ENCODE measurements at places on chromosomes 6 and 20.

DNA sequence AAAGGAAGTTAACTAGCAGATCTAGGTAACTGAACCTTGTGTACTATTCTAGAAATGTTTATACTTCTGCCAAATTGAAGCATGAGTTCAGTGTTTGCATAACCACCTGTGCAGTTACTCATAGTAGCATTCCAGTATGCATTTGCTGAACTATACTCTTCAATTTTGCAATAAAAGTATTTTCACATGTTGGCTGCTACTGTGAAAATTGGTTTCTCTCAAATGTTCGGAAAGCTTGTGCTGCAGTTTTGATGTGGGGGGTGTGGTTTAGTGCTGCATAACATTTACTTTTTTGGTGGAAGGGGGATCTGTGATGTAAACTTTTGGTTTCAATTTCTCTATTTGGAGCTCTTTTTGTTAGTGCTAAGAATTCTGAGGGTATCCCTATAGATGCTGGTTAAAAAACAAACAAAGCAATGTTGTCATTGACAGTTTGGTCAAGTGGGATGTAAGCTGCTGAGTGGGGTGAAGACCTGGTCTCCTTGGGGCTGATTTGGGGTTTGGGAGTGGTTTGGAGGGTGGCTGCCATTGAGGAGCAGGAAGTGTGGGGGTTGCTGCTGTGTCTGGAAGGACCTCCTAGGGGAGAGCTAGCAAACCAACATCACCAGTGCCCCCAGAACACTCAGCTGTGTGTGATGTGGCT, 87.8 kb downstream of the CARMIL1 start:
- no peak for DNase-seq

- no peak for DNase-seq
These were observed 60.1 kb upstream of the TAGAP start for GRCh38 chr6:159104931-159105330.

DNA sequence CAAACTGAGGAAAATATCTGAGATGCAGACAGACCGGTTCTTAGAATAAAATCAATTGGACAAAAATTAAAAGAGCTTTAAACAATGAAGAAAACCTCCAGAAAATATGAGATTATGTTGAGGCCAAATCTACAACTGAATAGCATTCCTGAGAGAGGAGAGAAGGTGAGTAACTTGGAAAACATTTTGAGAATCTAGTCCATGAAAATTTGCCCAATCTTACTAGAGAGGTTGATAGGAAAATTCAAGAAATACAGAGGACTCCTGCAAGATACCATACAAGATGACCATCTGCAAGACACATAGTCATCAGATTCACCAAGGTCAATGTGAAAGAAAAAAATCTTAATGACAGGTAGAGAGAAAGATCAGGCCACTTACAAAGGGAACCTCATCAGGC, 437.7 kb upstream of the ADGRB3 start:
- no peak for DNase-seq

DNA sequence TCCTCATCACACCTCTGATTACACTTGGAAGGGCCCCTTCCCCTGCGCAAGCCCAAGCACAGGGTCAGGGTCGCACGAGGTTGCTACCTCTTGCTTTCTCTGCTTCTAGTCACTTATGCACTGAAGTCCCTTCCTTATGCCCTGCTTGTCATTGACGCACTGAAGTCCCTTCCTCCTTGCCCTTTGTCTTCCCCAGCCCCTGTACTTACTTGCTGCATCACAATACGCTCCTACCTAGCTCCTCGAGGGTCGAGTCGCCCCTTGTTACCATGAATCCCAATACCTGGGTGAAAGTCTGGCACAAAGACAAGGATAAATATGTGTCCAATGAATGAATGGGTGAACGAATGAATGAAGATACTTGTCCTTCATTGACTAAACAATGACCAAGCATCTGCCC, 75.9 kb downstream of the LYRM4 start:
- DNase-seq = no peak

GRCh38 chr20:35318502-35319157, 26.4 kb upstream of the FAM83C start:
- no peak for DNase-seq

- DNase-seq = no peak
These were observed 23.5 kb upstream of the CTNNBL1 start for GRCh38 chr20:37670351-37670791.

DNA sequence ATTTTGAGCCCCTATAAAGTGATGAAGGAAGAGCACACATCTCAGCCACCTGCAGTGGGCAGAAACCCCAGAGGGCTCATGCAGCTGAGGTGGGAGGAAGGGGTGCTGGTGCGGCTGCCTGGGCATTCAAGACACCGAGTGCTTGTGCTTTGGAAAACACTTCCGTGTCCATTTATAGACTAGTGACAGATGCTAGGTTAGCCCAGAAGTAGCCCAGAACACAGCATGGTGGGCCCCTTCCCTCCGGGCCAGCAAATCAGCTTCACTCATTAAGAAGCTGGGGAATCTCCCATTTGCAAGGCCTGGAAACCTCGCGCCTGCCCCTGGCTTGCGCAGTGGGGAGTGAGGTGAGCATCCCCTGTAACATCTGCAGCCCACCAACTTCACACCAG, 12.9 kb downstream of the BEND3 start:
- DNase-seq = no peak

DNA sequence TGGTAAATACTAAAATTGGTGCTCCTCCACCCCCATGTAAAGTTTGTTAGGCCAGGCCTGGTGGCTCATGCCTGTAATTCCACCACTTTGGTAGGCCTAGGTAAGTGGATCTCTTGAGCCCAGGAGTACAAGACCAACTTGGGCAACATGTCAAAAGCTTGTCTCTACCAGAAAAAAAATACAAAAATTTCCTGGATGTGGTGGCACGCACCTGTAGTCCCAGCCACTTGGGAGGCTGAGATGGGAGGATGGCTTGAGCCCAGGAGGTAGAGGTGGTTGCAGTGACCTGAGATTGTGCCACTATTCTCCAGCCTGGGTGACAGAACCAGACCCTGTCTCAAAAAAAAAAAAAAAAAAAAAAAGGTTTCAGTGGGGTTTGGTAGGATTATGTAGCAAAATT, 41.7 kb downstream of the ITCH start:
- DNase-seq = no peak

- no peak for DNase-seq
These were observed 1.3 kb downstream of the SMIM13 start for GRCh38 chr6:11094941-11095340.

DNA sequence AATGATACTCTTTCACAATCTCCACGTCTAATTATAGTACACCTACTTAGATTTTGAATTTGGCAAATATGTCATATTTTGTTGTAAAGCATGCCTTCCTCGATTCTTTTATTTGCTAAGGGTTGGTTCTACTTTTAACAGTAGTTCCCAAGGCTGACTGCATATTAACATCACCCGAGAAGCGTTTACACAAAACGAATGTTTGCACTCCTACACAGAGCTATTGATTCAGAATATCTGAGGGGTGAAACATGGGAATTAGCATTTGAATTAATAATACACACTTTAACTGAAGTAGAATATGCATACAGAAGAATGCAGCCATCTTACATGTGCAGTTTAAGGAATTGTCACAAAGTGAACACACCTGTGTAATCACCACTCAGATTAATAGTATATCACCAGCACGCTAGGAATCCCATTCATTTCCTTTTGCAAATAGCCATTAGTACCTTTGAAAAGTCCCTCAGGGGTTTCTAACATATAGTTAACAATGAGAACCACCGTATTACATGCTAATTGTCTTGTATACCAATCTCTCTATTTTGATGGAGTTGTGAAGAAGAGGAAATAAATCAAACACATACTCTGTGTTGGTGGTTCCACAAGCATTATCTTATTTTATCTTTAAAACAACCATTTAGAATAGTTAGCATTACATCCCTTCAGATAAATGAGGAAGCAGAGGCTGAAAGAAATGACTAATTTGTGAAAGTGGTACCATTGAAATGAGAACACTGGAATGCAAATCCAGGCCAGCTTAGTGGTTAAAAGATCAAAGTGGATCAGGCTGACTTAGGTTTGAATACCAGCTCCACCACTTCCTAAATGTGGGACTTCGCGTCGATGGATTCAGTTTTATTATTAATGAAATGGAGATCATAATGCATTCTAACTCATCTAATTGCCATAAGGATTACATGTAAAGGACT, 317.6 kb downstream of the HDGFL1 start:
- no peak for DNase-seq

- DNase-seq = no peak
These were observed 16.1 kb upstream of the CCN6 start for GRCh38 chr6:112037783-112038216.

- DNase-seq = no peak
These were observed 333.3 kb upstream of the ZFP64 start for GRCh38 chr20:52524861-52525260.

GRCh38 chr6:106885679-106886078, 88.8 kb downstream of the CD24 start:
- DNase-seq = no peak

GRCh38 chr20:23568971-23569330, 667 bp upstream of the CST9L start:
- no peak for DNase-seq

- no peak for DNase-seq
These were observed 147.3 kb downstream of the ZFAND3 start for GRCh38 chr6:37966801-37967200.

- no peak for DNase-seq
These were observed 4.4 kb upstream of the RAET1L start for GRCh38 chr6:150029749-150030148.

GRCh38 chr20:20608041-20608440, 104.4 kb downstream of the RALGAPA2 start:
- DNase-seq = no peak

DNA sequence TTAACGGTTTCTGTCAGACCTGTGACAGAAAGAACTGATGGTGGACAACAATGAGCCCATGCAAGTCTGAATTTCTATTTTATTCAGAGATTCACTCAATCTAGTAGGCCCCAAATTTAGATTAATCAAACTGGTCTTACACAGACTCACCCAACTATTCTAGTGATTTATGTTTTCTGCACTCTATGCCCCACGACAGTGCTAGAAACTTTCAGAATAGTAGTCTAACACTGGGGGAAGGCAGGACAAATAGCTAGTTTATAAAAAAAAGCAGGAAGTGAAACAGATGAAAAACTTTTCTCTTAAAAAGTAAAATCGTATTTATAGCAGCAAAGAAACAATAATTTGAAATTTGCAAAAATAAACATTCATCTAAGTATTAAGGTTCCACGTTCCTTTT, 5.0 kb downstream of the TCP11 start:
- no peak for DNase-seq

DNA sequence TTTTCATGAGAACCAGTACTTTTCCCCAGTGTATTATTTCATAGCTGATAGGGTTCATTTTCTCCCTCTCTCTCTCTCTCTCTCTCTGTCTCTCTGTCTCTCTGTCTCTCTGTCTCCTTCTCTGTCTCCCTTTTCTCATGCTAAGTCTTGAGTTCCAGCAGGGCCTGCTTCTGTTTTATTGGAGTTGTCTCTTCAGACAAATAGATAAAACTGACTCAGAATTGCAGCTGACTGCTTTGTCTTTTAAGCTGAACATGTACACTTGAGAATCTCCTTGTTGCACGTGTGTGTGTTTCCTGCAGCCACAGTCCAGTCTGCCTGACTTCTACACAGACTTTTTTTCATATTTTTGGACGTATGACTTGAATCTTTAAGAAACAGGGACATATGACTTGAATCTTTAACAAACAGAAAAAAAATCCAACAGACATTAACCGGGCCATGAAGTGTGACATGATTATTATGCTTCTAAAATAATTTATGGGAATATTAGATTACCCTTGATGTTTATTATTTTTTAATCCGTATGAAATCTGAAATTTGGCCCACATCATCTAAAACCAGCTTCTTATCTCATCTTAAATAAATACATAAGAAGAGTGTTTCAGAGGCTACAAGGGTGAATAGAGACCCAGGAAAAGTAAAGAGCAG, 71.5 kb downstream of the JAG1 start:
- DNase-seq = no peak

GRCh38 chr6:36492621-36493020, 49.8 kb downstream of the KCTD20 start:
- DNase-seq = no peak

GRCh38 chr6:160421854-160422253, 73.7 kb downstream of the SLC22A3 start:
- no peak for DNase-seq

DNA sequence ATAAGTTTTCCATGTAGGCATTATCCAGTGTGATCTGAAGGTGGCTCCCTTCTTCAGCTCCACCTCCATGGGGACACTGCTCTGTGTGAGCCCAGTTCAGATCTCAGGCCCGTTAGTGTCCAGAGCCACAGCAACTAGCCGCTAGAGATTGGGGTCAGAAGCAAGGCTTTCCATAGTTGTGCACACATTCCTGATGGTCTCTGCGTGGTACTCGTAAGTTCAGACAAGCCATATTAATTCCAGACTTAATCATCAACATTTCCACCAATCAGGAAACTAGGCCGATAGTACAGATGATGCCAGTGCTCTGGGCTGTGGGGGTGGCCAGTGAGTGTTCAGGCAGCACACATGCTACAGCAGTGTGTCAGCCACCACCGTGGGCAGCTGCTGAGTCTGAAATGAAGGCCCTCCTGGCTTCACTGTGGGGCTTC, 17.5 kb upstream of the SYNCRIP start:
- DNase-seq = no peak

DNA sequence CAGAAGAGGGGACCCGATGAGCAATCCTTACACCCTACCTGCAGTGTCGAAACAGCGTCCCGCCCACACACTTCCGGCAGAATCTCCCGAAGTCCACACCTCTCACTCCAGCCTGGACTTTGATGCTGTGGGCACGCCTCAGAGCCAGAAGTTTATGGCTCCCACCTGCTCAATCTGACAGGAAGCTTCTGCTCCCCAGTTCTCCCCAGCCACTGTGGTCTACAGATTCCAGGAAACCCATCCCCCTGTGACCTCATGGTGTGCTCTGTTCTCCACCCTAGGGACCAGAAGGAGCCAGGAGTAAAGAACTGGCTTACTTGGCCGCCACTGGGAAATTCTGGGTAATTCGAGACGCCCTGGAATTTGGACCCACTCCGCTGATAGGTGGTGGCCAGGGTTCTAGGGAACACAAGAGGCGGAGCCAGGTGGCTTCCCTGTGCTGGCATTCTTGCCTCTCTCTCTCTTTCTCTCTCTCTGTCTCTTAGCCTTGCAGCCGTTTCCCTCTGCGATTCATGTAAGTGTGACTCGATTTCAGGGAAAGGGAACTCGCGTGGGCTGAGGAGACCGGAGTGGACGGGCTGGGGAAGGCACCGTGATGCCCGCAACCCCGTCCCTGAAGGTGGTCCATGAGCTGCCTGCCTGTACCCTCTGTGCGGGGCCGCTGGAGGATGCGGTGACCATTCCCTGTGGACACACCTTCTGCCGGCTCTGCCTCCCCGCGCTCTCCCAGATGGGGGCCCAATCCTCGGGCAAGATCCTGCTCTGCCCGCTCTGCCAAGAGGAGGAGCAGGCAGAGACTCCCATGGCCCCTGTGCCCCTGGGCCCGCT, at the start of gene TRIM15:
Gene TRIM15 (plus strand): TSS at position 457 of the 828 bp plus-strand sequence. CDS start 139 bp downstream, at position 596.
- no peak for DNase-seq

DNA sequence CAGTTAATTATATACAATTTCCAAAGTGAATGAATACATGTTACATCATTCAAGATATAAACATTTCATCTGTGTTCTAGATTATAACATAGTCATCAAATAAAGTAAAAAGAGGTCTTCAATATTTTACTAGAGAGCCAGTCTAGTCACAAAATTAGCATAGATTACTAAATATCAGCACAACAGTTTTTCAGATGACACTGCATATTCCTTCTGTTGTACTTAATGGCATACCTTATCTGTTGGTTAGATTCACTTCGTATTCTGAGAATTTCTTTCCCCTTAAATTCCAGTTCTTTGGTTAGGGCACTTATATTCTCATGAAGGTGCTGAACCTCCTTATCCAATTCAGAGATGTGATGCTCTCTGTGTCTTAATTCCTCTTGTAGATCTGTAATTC, 39.8 kb upstream of the MCM9 start:
- no peak for DNase-seq

- no peak for DNase-seq
These were observed 13.8 kb downstream of the MARCKS start for GRCh38 chr6:113870917-113871316.
